ENCODE measurements at places on chromosomes 2 and 18.

DNA sequence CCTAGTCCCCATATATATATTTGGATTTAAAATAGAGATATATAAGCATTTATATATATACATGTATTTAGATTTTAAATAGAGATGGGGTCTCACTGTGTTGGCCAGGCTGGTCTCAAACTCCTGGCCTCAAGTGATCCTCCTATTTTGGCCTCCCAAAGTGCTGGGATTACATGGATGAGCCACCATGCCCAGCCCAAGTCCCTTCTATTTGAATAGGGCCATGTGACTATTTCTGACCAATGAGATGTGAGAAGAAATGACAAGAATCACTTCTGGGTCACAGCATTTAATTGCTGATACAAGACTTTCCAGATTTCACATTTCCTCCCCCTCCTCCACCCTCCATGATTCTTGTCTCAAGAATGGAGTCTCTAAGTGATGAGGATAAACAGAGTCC lies 6.4 kb upstream of the RBM43 start:
- no peak for DNase-seq

- no peak for DNase-seq
Measured at GRCh38 chr2:79369127-79369526, 143.7 kb upstream of the CTNNA2 start.

DNA sequence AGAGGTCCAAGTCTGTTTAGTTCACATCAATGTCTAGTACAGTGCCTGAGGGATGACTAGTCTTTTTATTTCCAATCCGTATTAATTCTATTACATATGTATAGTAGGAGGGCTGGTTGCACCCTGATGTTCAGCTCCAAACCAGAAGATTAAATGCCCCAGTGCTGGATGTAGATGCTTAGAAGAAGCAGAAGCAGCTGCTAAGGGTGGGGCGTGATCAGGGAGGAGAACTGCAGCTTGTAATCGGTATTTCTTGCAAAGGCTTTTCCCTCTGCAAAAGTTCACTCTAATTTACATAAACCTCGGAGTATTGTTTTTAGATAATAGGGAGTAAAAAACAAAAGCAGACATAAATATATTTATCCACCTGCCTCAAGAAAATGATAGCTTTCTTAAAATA lies 145.3 kb upstream of the ITGA4 start:
- DNase-seq: no peak

- DNase-seq: no peak
Measured at GRCh38 chr2:68193144-68193543, 35.5 kb downstream of the PNO1 start.

- DNase-seq: no peak
Measured at GRCh38 chr2:54685263-54685775, 38.1 kb upstream of the EML6 start.

- no peak for DNase-seq
Measured at GRCh38 chr2:39491653-39492052, 54.6 kb upstream of the MAP4K3 start.

- DNase-seq: no peak
Measured at GRCh38 chr2:33907866-33908265, 308.8 kb upstream of the FAM98A start.

- peak; percentile 84 for DNase-seq
Measured at GRCh38 chr2:110674620-110675555, 3.0 kb downstream of the BUB1 start.

- no peak for DNase-seq
Measured at GRCh38 chr2:151928380-151928779, 100.2 kb upstream of the ARL5A start.

DNA sequence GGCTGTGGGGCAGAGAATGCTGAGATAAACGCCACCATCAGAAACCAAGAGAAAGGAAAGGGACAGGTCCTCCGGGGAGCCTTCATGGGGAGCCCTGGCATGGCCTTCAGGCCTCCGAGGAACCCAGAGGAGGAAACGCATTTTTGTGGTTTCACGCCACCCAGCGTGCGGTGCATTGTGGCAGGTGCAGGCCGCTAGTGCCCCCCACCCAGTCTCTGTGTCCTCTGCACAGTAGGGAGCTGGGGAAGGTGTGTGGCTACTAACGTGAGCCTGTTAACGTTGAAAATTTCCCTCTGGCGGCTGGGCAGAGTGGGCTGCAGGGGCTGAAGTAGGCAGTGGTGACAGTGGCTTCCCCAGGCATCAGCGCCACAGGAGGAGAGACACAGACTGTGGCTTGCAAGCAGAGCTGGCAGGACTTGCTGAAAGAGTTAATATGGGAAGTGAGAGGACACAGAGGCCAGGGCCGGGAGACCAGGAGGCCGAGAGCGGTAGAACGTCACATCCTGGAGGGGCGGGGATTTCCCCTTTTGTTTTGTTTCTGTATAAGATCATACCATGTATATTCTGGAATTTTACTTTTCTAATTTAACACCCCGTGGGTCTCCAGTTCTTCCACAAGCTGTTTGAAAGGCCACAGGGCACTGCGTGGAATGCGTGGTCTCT lies 166.9 kb downstream of the GBX2 start:
- DNase-seq: no peak

DNA sequence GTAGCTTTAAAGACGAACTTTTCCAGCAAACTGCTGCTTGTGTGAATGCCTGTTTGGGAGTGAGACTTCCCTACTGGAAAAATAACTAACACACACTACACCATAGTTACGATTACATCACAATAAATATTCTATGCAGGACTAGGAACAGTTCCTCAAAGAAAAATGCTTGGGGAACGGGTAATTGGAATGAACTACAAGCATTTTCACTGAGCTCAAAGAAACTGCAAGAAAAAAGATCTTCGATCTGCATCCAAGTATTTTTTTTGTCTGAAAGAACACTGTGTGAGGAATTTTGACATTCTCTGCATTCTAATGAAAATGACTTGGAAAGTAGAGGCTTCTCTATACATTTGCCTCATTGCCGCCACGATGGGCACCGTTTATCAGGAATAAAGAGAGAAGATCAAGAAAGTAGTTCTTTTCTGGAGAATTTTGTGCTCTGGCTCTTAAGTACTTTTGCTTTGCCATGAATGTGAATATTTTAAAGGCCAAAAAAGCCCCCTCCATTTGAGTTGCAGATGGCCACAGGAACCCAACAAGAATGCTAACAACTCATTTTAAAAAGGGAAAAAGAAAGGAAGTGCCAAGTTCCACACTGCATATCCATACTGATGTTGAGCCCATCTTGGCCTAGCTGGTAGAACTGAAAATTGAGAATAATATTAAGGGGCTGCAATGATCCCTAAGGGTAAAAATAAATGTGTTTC lies 13.6 kb downstream of the LYPD1 start:
- no peak for DNase-seq

GRCh38 chr2:173394091-173394974 lies 39.7 kb downstream of the CDCA7 start:
- DNase-seq: no peak

DNA sequence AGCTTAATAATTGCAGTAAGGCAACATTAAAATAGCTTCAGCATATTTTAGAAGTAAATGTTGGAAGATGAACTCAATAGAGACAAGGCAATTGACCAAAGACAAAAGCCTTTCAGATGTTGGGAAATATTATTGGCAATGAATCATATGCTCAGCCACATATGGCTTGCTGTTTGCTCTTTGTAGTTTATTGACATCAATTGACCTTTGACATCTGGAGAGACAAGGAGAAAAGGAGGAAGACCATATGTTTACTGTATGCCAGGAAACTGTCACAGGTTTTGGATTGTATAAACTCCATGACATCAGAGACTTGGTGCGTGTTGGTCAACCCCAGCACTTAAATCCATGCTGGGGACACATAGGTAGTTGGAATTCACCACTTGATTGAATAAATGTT lies 60.6 kb upstream of the SLC16A14 start:
- DNase-seq: no peak

- no peak for DNase-seq
Measured at GRCh38 chr2:147660680-147661079, 184.1 kb upstream of the ACVR2A start.

- no peak for DNase-seq
Measured at GRCh38 chr2:117536139-117536538, 278.4 kb upstream of the DDX18 start.

DNA sequence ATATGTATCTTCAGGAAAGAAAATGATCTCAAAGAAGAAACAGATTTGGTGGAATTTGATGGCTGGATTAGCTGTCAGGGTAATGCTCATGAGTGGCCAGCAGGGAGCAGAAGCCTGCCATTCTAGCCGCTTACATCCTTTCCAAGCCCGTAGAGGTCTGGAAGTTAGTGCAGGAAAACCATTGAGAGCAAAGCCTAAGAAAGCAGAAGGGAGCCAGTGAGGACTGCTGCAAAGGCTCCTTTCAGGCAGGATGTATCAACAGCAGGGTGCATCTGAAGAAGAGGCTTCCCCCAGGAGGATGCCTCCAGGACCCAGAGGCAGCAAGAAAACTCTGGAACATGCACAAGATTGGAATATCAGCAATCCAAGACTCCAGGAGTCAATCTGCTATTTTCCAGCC lies 22.9 kb upstream of the LBH start:
- peak; percentile 39 for DNase-seq

DNA sequence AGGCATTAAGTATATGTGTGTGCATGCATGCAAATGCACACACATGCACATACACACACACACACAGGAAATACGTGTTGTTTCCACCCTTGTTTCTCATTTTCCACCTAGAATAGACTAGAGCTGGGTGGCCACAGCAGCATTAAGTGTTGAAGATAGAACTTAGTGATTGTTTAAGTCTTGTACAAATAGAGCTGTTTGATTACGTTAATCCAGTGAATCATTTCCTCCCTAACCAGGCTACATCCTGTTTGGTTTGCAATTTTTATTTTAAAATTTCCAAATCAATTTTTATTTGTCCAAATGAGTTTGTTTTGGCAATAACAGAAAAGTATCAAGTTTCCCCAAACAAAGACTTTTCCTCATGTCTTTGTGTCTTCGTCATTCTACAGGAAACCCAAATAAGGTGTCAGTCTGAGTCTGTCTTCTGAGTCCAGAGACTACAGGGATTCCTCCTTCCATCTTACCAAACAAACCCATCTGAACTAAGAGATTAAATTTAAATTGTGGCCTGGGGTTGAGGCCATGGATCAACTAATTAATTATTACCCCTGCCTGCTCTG lies 74.6 kb upstream of the GALNT5 start:
- no peak for DNase-seq

DNA sequence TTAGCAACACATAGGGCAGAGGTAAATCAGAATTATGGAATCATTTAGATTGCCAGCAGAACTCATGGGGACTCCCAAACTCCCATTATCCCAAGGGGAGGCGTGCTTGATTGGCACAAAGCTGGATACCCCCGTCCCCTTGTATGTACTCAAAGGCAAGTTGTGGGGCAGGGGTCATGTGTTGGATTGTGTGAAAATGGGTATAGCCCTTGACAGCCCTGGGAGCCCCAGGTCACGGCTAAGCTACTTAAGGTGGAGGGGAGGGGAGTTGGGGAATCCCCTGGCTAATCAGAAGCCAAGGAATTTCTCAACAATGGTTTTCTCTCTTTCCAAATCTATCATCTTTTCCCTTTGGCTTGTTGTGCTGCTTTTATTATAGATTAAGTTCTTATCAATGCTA lies 32.7 kb downstream of the CLIP4 start:
- no peak for DNase-seq

GRCh38 chr2:194314042-194314441 lies 1343.0 kb upstream of the SLC39A10 start:
- no peak for DNase-seq

DNA sequence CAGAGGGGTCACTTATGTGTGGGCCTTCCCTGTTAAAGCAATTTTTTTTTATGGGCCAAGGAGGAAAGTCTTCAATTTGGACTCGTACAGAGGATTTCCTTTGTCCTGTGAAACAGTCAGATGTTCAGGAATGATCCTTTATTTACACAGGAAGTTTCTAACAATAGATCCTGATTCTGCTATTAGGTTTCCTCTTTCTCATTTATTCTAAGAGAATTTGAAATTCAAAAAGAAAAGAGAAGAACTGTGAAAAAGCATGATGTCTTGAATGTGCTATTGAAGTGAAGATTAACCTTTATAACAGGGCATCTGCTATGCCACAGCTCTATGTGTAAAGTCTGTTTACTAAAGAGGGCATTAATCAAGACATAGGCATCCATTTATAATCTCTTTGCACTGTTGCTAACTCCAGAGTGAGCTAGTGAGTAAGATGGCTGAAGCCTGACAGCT lies 105.3 kb upstream of the FAM98A start:
- no peak for DNase-seq

- DNase-seq: no peak
Measured at GRCh38 chr18:75220551-75221355, 10.2 kb downstream of the TSHZ1 start.

DNA sequence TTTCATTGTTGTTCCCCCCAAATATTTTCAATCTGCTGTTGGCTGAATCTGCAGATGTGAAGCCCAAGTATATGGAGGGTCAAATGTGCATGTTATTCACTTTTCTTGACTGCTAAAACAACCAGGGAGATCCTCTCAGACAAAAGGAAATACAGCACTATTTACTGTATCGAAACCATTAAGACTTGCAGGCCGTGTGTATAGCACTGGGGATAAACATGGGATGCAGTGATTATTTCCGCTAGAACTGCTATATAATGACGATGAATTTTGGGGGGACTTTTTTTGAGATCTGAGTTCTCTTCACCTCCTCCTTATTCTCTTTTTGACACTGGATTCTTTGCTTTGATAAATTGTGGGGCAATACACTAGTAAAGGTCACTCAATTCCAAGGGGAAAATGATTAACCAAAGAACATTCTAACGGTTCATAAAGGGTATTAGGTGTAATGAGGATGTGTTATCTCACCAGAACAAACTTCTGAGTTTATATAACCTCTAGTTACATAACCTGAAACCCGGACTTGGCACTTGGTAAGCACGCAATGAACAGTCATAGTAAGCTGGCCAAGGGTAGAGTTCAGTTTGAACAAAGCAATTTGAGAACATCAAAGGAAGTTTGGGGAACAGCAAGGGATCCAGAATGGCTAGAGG lies 3.5 kb upstream of the UGT1A1 start:
- DNase-seq: no peak

GRCh38 chr18:39960550-39960949 lies 1994.5 kb upstream of the PIK3C3 start:
- DNase-seq: no peak

- DNase-seq: peak; percentile 17
Measured at GRCh38 chr2:168336786-168337388, 89.5 kb upstream of the STK39 start.

DNA sequence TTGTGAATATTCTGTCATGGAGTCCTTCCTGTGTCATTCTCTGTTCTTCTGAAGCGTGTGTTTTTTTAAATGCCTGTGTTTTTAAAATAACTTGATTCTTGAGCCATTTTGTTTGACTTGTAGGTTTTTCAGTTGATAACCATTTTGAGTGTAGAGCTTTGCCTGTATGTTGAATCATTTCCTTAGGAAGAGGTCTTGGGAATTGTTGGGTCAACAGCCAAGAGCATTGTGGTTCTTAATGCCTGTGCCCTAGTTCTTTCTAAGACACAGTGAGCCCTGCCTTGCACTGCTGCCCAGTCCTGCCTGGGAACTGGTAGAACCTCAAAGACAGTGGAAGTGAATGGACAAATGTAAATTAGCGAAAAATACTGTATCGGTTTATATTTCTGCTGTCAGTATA lies 25.9 kb downstream of the RAB12 start:
- DNase-seq: no peak

GRCh38 chr18:62729487-62730386 lies 14.4 kb downstream of the PHLPP1 start:
- peak; percentile 45 for DNase-seq
